CD4-positive, alpha-beta T cell treated with Interleukin-10 for 1 hour (primary cell): ENCODE measurements at places on chromosomes 4 and X.

GRCh38 chr4:98630737-98631454 lies 27.5 kb downstream of the TSPAN5 start:
- DNase-seq, result no peak

- peak; percentile 37 for DNase-seq
Observed at GRCh38 chr4:101790521-101791181, at the start of gene BANK1. BANK1 (plus strand) TSS chr4:101790730; CDS start chr4:101790881, 151 bp downstream.

DNA sequence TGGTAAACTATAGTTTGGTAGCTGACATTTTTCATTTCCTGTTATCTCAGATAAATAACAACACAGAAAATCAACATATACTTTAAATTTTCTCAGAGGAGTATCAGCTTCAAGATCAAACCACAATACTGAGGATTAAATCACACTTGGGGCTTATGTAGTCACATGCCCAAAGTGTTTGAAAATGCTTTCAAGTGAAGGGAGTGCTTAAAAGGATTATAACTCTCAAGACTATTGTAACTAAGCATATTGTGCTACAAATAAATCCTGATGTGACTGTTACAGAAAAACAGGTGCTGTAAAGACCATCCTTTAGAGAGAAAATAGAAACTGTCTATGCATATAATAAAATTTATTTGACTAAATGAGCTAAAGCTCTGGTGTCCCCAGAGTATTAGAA lies 887.6 kb downstream of the ADGRL3 start:
- DNase-seq, result no peak

DNA sequence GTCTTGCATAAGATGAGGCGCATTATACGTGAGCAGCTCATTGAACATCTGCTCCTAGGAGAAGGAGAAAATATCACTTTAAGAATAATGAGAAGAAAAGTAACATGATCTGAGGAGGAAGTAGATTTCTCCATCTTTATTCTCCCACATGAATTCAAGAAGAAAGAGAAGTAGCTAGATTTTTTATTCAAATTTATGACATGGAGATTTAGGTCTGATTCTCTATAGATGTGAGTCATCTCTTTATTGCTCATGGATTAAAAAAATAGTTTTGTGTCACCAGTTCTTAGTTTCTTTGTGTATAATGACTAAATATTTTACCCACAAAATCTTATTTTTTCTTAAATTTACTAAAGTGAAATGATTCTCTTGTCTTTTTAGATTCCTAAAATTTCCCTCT lies 40.4 kb downstream of the HPGDS start:
- no peak for DNase-seq

DNA sequence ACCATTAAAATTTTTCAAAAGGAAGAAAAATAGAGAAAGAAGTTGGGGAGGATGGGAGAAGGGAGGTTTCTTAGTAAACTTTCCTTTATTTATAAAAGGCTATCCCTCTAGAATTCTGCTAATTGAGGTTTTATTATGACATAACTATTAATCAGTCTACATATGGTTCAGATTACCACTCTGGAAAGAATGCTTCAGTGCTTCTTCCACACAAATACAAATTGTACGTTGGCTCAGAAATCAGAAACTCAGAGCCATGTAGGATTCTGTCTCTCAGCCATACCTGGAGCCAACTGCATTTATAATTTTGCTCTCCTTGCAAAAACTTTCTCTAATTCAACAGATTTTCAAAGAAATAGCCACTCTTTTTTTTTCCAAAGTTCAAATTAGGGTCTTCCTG lies 37.1 kb downstream of the SRPX start:
- DNase-seq, result no peak

- no peak for DNase-seq
Observed at GRCh38 chr4:15945516-15945915, 7.0 kb upstream of the FGFBP1 start.

DNA sequence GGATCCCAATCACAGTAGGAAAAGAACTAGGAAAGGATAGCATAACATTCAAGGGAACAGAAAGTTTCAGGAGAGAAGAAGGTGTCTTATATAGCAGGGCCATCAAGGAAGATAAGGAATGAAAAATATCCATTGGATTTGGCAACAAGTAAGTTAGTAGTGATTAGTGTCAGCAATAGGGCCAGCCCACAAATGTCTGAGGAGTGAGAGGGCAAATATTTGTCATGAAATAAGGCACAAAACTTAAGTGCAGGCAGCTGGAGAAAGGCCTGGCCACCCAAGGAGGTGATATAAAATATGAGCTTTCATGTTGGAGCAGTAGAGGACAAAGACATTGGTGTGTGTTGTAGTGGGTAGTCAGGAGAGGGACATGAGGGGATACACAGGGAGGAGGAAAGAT lies 132.1 kb downstream of the COL4A6 start:
- DNase-seq, result no peak

DNA sequence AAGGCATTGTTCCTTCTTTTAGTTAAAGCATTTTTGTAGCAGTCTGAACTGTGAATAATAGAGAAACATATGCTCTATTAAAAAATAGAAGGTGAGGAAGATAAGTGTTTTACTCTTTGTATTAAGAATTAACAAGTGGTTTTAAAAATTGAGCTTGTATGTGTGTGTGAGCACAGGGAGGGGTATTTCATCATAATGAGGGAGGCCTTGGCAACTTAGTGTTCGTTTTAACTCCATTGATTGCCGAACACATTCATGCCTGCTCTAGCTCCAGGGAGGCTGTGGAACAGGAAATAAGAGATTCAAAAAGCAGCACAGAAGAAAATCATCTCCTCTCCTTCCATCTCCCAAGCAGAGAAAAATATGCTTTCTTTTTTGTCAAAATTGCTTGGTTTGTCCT lies 14.8 kb downstream of the SHROOM3 start:
- no peak for DNase-seq

- DNase-seq, result no peak
Observed at GRCh38 chrX:50071494-50071893, 129.3 kb downstream of the AKAP4 start.

DNA sequence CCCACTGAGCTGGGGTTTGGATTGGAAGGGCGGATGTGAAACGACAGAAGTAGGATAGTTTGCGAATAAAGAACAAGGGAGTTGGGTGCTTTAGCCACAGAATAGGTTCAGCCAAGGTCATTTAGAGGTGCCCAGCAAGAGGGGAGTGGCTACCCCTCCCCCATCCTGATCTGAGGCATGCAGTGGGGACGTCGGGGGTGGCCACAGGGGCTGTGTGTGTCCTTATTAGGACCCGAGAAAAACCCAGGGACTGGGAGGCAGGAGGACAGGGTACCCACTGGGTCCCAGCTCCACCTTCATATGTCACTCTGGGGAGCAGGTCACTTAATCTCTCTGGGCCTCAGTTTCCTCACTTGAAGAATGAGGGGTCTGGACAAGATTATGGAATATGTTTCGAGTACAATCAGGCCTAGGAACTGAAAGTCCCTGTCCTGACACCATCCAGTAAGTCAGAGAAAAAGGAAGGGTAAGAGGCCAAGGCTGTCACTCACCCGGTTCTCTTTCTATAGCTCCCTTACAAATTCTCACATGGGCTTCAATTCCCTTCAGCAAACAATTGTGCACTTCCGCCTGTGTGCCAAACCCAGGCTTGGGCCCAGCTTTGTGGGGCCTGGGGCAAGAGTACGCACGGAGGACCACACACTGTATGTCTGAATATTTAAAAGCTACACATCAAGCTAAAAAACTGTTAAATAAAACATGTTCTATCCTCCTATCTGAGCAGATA lies 4.2 kb upstream of the NYX start:
- DNase-seq, result no peak

DNA sequence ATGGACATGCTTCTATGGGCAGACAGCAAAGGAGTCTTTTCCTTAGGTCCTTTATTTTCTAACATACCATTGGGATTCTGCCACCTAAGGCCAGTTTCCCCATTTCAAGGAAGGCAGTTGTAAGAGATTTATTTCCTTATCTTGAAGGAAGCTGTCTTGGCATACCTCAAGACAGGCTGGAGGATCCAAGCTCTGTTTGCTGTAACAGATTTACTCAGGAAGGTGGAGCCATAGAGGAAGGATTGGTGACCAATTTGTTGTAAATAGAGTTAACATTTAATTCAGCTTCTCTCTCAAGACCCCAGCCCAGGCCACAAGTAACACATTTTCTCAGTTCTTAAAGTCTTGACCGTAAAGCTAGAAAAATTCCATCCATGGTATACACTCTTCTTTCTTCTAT lies 131.6 kb upstream of the TENM3 start:
- DNase-seq, result no peak

DNA sequence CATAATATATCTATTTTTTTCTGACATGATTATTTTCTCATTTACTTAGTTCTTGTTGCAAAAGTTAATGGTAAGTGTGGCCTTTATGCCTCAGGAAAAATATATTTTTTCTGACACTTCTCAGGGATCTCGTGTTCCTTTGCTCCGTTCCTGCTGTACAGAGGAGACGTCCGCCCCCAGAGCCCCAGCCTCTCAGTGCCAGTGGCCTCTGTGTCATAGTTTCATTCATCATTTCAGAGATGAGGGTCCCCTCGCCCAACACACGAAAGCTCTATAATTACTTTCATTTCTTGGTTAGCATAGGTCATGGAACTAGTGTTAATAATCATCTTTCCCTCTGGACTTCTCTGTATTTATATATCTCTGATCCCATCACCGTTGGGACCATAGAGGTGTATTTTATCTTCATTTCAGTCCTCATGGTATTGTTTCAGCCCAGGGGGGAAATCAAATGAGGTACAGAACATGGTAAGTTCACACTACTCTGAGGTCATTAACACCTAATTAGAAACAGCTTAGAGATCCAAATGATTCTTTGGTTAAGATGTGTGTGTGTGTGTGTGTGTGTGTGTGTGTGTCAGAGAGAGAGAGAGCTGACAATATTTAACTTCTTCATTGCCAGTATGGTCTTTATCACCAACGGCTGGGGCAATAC lies 631.1 kb upstream of the TENM3 start:
- no peak for DNase-seq

DNA sequence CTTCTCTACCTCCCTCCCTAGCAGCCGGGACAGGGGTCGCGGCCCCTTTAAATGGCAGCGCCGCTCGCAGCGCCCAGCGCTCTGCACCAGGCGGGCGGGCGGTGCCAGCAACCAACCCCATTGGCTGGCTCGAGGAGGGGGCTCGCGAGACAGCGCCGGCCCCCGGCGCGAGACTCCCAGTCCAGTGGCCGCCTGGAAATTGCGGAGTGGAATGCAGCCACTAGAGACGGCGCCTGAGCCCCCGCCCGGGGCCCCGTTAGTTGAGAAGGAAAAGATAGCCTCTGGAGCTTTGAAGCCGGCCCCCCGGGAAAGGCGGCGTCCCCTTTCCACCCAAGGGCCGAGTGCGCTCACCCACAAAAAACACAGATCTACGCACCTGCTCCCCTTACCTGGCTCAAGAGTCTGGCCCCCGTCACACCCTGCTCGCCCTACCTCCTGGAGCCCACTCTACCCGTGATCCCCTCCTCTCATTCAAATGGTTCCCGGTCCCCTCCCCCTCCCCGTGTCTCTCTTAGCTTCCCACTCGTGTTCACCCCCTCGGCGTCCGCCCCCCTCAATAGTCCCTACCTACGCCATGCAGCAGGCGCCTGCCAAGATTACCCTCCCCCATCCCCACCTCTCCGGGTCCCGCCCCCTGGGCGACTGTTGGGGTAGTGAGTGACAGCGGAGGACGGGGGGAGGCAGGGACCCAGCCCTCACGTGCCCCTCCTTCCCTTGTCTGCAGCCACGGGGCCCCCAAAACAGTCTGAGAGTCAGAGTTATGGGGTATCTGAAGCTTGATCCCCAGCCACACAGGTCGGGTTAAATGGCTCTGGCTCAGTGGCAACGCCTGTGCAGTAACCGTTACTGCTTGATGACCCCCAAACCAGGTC lies at the start of gene ZMYM3:
Gene ZMYM3 (minus strand): TSS at position 49 of the 872 bp plus-strand sequence. CDS start 885 bp downstream, outside the sequence.
- DNase-seq, result peak; percentile 86

GRCh38 chr4:62410371-62411003 lies 1210.4 kb downstream of the ADGRL3 start:
- DNase-seq, result no peak

DNA sequence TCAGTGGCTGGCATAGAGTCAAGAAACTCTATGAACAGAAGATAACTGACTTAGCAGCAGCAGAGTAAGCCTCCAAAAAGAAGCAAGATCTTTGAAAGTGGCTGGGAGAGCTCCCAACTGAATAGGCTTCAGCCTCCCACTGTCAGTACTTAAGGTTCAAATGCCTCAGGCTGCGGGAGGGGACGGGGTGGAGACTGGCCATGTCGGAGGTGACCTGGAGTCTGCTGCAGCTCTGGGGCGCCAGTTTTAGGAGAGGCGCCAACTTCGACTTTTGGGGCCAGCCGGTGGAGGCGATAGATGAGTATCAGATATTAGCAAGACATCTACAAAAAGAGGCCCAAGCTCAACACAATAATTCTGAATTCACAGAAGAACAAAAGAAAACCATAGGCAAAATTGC lies 67.3 kb downstream of the TMEM144 start:
- DNase-seq, result no peak

GRCh38 chr4:181507180-181507835 lies 735.9 kb upstream of the TENM3 start:
- DNase-seq, result no peak

- DNase-seq, result no peak
Observed at GRCh38 chr4:173917255-173917960, 366.1 kb downstream of the FBXO8 start.

DNA sequence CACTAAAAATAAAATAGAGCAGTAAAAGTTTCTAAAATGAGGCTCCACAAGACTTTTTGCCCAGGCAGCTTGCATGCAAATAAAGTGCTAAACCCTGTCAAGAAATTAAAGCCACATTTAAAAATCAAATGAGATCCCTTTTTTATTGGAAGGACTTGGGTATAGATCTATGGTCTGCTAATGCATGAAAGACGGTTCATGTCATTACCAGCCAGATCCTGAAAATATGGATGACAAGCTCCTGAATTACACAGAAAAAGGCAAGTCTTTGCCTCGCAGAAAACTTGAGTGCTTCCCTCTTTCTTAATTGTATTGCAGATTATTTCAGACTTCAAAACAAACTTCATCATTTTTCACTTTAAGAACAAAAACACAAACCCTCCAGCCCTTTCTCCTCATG lies 169.6 kb downstream of the LDB2 start:
- DNase-seq, result no peak

DNA sequence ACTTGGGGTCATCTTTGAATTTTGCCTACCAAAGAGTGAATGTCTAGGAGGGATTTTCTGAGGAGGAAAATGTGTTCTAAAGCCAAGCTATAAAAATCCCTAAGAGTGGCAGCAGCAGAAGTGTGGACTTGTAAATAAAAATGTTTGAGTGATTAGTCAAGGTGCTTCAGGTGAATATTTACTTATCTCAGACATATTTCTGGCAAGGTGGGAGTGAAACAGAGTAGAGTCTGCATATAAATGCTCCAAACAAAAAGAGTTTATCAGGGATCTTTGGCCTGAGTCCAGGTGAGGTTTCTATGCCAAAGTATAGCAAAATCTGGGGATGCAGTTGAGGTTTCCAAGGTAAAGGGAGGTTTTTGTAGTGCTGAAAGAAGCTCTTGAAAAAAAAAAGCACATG lies 19.7 kb downstream of the CYSLTR1 start:
- no peak for DNase-seq

GRCh38 chr4:74054483-74055047 lies 16.1 kb upstream of the CXCL3 start:
- DNase-seq, result no peak
